CD8-positive, alpha-beta memory T cell (primary cell): ENCODE measurements at places on chromosomes 3 and 15. TPM values are rescaled to one million over a fixed set of nuclear protein-coding genes. Genes with fewer than 3 reads are reported as not detected.

- H3K27ac ChIP-seq = no peak overlapping the region
- H3K4me1 ChIP-seq = no peaks in the 10 kb centered on the region
- H3K27me3 ChIP-seq = peaks cover 3% of the 10 kb centered on the region
- no peak overlapping the region for H3K4me3 ChIP-seq
- no peaks in the 10 kb centered on the region for H3K36me3 ChIP-seq
Observed at GRCh38 chr3:41169023-41169422, 30.3 kb upstream of the CTNNB1 start.

HCLS1 gene
- total RNA-seq = 184 TPM

SKOR1 gene
- 0.16 TPM for total RNA-seq

DNA sequence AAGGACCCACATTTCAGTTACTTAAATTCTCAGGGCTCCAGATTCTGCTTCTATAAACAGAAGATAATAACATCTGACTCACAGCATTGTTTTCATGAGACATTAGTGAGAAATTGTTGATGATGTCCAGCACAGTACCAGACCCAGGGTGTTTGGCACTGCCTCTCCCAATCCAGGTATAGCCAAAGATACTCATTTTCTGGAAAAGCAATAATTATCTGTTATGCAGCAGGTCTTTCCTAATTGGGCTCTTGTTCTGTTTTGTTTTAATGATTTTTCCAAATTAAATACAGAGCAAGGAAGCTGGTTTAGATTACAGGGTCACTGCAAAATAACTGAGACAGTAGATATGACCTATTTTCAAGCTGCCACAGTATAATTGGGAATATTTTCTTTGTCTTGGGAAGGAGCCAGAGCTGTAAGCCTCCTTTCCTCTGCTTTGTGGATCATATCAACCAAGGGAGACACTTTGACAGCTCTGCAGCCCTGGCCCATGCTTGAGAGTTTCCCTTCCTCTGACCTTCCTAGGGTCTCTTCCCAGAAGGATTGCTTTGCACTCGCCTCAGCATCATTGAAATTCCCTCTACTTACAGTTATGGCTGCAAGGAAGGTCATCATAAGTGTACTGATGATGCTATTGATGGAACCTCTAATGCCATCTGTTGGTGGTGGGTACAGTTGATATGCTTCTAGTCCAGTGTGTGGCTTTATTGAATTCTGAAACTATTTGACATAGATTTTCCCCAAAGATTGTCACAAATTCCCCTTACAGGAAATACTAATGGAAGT, 522.4 kb upstream of the ADAMTS9 start:
- no peak overlapping the region for H3K27ac ChIP-seq
- no peaks in the 10 kb centered on the region for H3K27me3 ChIP-seq
- no peak overlapping the region for H3K4me3 ChIP-seq

SCAANT1 gene
- total RNA-seq = not detected

DNA sequence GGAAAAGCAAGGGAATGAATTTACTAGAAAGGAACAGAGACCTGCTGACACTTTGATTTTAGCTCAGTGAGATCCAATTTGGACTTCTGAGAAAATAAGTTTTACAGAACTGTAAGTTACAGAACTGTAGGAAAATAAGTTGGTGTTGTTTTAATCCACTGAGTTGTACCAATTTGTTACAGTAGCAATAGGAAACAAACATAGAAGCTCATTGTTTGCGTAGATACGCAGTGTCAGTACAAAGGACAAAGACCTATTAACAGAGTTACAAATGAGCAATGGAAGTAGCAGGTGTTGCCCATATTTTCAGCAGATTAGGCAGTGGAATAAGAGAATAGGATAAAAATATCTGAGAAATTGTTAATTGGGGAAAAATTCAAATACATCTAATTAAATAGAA, 385.8 kb upstream of the CNTN6 start:
- no peaks in the 10 kb centered on the region for H3K36me3 ChIP-seq
- no peak for DNase-seq
- no peak overlapping the region for H3K27ac ChIP-seq
- H3K4me3 ChIP-seq = no peak overlapping the region

DNA sequence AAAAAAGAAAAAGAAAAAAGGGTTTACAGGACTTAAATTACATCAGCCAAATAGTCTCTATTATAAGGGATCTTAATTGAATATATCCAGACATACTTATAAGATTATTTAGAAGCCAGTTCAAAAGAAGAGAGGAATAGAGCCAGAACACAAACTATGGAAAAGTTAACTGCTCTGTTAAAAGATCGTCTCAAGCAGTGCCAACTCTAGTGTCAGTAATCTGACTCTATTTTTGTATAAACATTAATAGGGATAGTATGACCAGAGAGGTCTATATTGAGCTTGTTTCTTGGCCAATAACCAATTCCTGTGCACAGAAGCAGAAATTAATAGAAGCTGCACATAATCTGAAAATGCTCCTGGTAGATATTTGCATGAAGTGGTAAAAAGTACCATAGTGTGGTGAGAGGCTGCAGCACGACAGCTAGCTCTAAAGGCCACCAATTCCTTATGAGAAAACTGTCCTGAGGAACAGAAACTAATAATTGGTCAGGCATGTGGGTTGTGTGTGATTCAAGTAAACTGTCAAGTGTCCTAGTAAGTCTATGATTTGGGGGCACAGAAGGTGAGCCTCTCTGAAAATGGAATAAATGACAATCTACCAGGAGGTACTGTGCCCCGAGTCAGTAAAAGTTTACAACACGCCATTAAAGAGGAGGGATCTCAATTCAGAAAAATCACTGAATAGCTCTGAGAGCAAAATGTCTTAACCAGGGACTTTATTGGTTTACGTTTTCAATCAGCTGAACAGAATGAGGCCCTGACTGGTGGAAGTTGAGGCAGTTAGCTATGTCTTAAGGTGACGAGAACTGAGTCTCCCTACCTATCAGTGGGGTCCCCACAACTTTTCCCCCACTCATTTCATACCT, 51.5 kb upstream of the NANOGP8 start:
- no peak overlapping the region for H3K4me3 ChIP-seq
- no peaks in the 10 kb centered on the region for H3K4me1 ChIP-seq
- DNase-seq = no peak
- no peaks in the 10 kb centered on the region for H3K36me3 ChIP-seq
- H3K27me3 ChIP-seq = no peaks in the 10 kb centered on the region
- no peak overlapping the region for H3K27ac ChIP-seq

- H3K4me1 ChIP-seq = no peaks in the 10 kb centered on the region
- H3K4me3 ChIP-seq = no peak overlapping the region
- H3K27ac ChIP-seq = no peak overlapping the region
- no peak for DNase-seq
Observed at GRCh38 chr3:39804951-39805350, 4.5 kb upstream of the MYRIP start.

DNA sequence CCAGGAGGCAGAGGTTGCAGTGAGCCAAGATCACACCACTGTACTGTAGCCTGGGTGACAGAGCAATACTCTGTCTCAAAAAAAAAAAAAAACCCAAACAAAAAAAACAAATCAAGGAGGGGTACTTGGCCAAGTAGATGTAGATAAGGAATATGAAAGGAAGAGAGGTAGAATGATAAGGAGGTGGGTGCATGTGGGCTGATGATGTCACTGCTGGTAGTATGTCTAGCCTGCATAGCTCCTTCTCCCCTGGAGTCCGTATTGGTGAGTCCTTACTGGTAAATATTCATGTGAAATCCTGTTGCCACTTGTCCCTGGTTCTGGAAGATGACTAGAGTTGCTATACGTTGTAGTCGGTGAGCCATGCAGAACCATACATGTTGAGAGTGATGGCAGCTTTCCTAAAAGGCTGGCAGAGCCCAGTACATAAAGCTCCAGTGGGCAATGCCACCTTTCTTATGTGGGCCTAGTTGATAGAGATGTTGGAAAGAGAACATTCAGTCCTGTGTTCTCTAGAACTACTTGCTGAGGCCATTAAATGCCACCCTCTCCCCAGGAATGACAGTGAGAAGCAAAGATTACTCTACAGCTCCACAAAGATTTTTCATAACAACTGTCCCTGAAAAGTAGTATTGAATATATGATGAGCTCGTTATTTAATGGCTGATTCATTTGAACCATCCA, 11.0 kb downstream of the KAT2B start:
- H3K27me3 ChIP-seq = no peaks in the 10 kb centered on the region
- peaks cover 46% of the 10 kb centered on the region for H3K4me1 ChIP-seq
- DNase-seq = no peak
- no peak overlapping the region for H3K27ac ChIP-seq
- no peaks in the 10 kb centered on the region for H3K36me3 ChIP-seq

DNA sequence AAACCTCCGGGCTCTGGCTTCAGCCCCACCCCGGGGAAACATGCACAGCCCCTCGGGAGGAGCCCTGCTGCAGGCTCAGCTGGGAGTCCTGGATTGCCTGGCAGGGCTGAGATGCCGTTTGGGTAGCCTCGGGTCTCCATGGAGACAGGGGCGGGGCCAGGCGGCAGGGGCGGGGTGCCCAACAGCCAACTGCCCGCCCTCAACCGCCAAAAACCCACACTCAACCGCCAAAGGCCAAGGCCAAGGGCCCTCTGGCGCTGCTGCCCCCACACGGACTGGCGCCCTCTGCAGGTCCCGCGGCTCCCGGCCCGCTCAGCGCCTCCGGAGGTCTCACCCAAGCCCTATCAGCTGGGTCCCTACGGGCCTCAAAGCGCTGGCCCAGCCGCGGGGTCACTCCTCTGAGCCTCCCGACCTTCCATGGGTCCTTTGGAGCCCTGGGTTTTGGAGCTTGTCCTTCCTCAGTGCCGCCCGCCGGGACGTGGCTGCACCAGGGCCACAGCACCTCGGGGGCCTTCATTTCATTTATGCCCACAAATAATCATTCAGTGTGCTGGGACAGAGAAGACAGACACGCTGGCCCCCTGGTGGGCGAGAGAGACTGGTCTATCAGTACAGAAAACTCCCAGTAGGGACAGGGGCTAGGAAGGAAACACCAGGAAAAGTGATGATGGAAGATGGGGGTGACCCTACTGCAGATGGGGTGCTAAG, 33.5 kb upstream of the ACAD9 start:
- no peaks in the 10 kb centered on the region for H3K27me3 ChIP-seq
- no peaks in the 10 kb centered on the region for H3K36me3 ChIP-seq
- peak overlapping the region; percentile 29 for H3K27ac ChIP-seq
- H3K4me1 ChIP-seq = peaks cover 11% of the 10 kb centered on the region
- H3K4me3 ChIP-seq = peak overlapping the region; percentile 54

HYAL2 gene
- total RNA-seq = 13.9 TPM

DNA sequence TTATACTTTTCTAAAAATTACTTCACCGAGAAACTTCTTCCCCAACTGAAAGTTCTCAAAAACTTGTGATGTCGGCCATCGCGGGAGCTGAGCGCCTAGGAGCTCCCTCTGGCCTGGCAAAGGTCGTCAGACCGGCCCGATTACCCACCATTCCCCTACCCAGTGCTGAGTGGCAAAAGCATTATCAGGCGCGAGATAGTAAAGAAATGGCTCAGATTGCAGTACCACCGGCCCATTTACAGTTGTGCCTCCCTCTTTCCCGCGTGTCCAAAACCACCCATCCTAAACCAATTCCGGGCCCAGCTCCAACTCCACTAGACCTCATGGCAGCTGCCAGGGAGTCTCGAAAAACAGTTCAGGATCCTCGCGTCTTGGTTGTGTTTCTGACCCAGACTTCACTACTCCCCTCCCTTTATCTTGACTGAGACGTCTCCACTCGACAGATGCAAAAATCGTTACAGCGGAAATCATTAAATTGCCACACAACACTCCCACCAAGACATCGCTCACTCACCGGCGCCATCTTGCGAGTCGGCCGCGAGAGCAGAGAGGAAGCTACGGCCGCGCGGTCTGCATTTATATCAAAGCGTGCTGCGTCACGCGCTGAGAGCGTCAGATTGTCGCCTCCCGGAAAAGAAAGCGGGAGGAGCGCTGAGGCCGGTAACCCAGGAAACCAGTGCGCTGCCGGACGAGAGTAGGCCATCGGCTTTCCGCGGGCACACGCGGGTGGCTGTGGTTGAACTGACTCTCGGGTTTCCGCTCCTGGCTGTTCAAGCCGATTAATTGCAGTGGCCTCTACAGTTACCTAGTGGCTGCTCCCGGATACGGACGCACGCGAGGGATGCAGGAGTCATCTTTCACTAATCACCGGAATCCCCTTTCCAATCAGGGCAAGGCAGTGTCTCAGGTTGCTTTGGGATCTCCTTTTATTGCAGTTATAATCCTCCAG, at the start of gene RPL22L1:
Gene RPL22L1, minus strand, starts transcription at position 551 of the 949 bp plus-strand sequence. Its CDS starts 28 bp downstream, at position 523.
- peak; percentile 91 for DNase-seq
- H3K27me3 ChIP-seq = no peaks in the 10 kb centered on the region
- H3K36me3 ChIP-seq = peaks cover 15% of the 10 kb centered on the region
- peaks cover 33% of the 10 kb centered on the region for H3K4me1 ChIP-seq
- peak within 1 kb of the TSS; percentile 94 for H3K27ac ChIP-seq
